ENCODE measurements at places on chromosomes 13 and 19. TPM values are rescaled to one million over a fixed set of nuclear protein-coding genes. Genes with fewer than 3 reads are reported as not detected.

The SYDE1 gene
- total RNA-seq, result not detected

The ADGRL1 gene
- 1.2 TPM for total RNA-seq

The CAMSAP3 gene
- 37.0 TPM for total RNA-seq

The GPR12 gene
- not detected for total RNA-seq

The FOSB gene
- total RNA-seq, result 253 TPM

The TRPC4 gene
- total RNA-seq, result not detected

The CACNG6 gene
- 2.3 TPM for total RNA-seq

The TEX26 gene
- total RNA-seq, result not detected

The TUBA3C gene
- not detected for total RNA-seq

The CYP2F1 gene
- total RNA-seq, result not detected

The ZSCAN5B gene
- not detected for total RNA-seq

- no peak for DNase-seq
Measured at GRCh38 chr19:45099467-45100191, 6.7 kb downstream of the PPP1R37 start.

DNA sequence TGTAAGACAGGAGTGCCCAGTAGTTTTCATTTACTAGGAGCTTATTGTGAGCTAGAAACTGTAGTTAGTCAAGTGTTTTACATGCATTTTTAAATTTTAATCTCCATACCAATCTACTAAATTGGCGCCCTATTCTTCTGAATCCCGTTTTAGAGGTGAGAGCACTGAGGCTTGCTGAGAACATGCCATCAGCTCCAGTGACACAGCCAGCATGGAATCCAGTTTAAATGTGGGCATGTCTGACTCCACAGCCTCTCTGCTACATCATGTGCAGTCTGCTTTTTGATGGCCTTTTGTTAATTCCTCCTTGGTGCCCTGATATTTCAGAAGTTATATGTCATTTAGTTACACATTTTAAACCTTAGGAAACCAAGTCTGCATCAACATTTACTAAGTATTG lies 325.4 kb downstream of the DLEU7 start:
- DNase-seq, result no peak

DNA sequence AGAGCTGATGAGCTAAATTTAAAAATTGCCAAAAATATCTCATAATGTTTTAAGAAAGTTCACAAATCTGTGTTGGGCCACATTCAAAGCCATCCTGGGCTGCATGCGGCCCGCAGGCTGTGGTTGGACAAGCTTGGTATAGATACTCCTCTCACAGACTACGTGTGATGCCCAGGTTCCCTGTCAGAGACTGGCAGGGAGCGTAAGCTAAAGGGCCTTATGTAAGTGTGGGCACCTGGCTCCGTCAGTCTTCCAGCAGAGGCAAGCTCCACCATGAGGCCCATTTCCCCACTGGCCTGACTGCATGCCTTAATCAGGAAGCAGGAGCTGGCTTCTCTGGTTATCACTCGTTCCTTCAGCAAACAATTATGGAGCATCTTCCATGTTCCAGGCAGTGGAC lies 200.2 kb downstream of the FOXO1 start:
- no peak for DNase-seq

GRCh38 chr19:15399635-15400034 lies 19.2 kb downstream of the AKAP8L start:
- no peak for DNase-seq

- DNase-seq, result no peak
Measured at GRCh38 chr13:34207872-34208271, 389.9 kb downstream of the RFC3 start.

DNA sequence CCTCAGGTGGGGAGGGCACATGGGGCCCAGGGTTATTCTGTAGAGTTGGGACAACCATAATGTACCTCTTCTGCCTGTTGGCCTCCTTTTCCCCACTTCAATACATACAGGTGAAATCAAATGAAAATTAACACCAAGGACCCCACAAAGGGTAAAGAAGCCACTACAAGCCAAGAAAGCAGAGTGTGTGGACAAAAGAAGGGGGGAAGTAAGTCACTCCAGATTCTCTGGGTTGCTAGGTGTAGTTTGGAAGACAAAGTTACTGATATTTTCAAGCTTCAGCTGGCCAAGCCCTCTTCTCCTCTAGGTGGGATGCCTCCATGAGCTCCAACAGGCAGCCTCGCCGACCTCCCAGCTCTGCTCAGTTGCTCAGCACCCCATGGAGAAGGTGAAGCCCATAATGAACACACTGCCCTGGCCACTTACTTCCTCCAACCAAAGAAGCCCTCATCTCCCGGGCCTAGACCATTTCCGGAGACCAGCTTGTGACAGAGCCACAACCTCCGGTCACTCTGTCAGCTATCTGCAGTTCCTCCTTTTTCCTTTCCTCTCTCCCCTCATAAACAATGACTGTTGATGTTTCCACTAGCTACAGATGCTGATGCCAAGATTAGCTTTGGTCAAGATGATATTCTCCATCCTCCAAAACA lies 66.8 kb upstream of the MED4 start:
- DNase-seq, result no peak

DNA sequence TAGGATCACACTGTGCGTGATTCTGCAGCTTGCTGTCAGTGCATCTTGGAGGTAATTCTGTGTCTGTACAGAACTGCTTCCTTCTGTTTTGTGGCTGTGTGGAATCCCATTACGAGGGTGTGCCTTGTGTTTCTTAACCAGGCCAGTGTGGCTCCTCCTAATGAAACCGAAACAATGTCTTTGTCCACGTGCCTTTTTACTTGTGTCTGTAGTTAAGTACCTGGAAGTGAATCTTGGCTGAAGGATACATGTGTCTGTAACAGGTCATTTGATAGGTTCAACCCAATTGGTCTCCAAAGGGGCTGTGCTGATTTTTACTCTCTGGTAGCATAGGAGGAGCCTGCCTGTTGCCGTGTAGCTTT lies 13.1 kb downstream of the NOP53 start:
- no peak for DNase-seq

DNA sequence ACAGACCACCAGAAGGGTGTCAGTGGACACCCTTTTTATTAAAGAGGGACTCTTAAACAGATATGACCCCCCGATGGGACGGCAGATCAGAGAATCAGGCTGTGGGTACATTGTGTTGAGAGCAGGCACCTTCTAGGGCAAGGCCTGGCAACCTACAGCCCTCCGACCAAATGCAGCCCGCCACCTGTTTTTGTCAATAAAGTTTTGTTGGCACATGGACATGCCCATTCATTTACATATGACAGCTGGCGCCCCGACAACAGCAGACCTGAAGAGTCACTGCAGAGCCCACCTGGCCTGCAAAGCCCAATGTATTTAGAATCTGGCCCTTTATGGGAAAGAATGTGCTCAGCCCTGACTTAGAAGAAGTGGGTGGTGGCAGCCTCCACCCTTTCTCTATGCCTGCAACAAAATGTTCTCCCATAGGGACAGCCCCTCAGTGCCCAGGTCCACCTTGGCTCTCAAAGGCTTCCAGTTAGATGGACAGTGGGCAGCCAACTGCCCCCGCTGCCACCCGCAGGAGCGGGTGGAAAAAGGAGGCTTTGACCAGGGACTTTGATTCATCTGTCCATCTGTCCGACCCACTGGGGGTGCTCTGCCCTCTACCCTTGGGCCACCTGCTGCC lies 184.9 kb downstream of the PTPRS start:
- DNase-seq, result no peak

DNA sequence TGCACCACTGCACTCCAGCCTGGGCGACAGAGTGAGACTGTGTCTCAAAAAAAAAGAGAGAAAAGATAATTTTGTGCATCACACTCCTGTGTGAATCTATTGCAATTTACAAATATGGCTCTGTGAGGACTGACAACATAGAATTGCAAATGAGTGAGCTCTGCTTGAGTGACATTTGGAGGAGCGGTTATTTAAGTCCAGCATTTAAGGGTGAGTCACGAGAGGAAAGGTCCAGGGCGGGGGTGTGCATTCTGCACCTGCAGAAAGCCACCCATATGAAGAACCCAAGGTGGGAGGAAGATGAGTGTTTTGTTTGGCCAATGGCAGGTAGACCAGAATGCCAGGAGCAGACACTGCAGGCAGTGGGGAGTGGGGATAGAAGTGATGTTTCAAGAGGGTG lies 58.5 kb downstream of the DGKH start:
- no peak for DNase-seq

- DNase-seq, result no peak
Measured at GRCh38 chr19:28288572-28289264, 924.2 kb downstream of the UQCRFS1 start.

- peak; percentile 83 for DNase-seq
Measured at GRCh38 chr13:98576963-98577835, at the start of gene STK24. Gene STK24 (minus strand): TSS chr13:98577107. CDS start chr13:98576786, 321 bp downstream.

- no peak for DNase-seq
Measured at GRCh38 chr13:32902874-32903273, 113.3 kb upstream of the KL start.

DNA sequence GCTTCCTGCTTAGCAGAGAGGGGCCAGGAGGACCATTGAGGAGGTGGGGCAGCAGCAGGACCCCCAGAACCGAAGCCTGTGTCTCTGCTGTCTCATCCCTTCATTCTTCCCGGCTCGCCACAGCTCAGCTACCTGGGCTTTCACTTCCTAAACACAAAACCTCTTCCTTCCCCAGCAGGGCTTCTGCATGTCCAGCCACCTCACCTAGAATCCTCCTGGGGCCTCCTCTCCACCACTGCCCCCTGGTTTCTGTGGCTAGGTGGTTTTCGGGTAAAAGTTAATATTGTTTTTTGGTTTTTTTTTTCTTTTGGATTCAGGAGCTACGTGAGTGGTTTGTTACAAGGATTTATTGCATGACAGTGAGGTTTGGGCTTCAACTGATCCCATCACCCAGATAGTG lies 61.8 kb upstream of the PABPC3 start:
- DNase-seq, result no peak

- no peak for DNase-seq
Measured at GRCh38 chr19:55460670-55461258, 678 bp downstream of the ISOC2 start.

DNA sequence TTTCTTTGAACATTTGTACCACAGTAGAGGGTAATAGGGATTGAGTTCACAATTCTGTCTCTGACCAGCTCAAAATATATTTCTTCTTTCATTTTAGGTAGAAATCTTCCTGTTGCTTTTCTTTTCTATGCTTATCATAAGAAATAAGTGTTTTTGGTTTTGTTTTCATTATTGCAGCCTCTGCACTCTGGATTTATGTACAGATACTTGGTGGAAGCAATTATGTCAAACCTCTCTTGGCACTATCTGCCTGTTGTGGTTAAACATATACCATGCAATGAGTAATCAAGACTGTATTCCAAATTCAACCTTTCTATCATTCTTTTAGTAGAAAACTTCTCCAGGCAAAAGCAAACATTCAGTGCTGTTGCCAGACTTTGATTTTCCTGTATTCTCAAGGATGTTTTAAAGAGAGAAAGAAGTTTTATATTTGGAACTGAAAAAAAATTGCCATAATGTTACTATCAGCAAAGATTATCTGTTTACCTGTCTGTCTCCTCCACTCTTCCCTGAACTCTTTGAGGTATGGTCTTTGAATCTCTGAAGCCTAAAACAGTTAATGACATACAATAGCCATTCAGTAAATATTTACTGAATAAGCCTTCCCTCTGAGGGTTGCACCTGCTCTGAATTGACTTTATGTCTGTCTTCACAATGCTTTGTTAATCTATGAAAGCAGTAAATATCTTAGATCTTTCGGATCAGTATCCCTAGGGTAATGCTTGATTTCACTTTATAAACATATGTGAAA lies 612.5 kb upstream of the PRR20A start:
- peak; percentile 49 for DNase-seq

- no peak for DNase-seq
Measured at GRCh38 chr19:46970815-46971214, 48.8 kb upstream of the NPAS1 start.

- DNase-seq, result no peak
Measured at GRCh38 chr13:99659226-99659625, 158.0 kb downstream of the TM9SF2 start.

- peak; percentile 40 for DNase-seq
Measured at GRCh38 chr19:55581145-55581822, 636 bp upstream of the ZNF579 start.

- no peak for DNase-seq
Measured at GRCh38 chr13:94327318-94327717, 152.2 kb downstream of the DCT start.

DNA sequence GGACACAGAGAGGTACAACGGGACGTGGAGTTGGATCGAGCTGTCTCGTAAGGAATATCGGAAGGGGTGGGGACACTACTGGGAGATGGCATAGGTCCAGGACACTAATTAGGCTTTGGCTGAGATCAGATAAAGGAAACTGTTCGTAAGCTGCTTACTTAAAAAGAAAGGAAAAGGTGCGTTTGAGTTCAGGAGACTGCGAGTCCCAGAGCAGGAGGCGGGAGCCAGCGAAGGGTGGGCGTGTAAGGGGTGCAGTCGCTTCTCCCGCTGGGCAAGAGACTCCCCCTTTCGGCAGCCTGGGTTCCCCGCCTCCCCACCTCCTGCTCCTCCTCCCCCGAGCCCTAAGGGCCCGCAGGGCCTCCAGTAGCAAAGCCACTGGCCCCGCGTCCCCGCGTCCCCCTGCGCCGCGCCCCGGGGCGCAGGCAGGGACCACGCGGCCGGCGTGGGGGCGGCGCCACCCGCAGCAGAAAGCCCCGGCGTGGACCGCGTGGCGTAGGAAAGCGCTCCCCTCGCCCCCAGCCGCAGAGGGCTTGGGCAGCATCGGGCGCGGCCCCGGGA lies 547 bp downstream of the ABCC4 start:
- DNase-seq, result peak; percentile 81

- DNase-seq, result no peak
Measured at GRCh38 chr13:100399455-100399854, 189.1 kb downstream of the GGACT start.

- peak; percentile 63 for DNase-seq
Measured at GRCh38 chr19:46404055-46404752, 9.2 kb downstream of the CCDC8 start.

- DNase-seq, result no peak
Measured at GRCh38 chr19:30344446-30345425, 27.4 kb upstream of the ZNF536 start.

DNA sequence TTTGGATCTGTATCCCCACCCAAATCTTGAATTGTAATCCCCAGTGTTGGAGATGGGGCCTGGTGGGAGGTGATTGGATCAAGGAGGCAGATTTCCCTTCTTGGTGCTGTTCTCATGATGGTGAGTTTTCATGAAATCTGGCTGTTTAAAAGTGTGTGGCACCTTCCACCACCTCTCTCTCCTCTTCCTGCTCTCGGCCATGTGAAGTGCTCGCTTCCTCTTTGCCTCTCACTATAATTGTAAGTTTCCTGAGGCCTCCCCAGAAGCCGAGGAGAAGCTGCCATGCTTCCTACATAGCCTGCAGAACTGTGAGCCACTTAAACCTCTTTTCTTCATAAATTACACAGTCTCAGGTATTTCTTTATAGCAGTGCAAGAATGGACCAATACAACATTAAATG lies 15.7 kb downstream of the COMMD6 start:
- DNase-seq, result no peak

- no peak for DNase-seq
Measured at GRCh38 chr13:29993716-29994488, 143.5 kb upstream of the UBL3 start.

Data from HT-29 (cell line).